Transverse colon (tissue), 4 donors: ENCODE measurements at places on chromosomes 6 and 20. TPM values are rescaled to one million over a fixed set of nuclear protein-coding genes. Genes with fewer than 3 reads are reported as not detected.
A peak's percentile ranks its signal among the peaks of the same experiment; 100 is the strongest.

DNA sequence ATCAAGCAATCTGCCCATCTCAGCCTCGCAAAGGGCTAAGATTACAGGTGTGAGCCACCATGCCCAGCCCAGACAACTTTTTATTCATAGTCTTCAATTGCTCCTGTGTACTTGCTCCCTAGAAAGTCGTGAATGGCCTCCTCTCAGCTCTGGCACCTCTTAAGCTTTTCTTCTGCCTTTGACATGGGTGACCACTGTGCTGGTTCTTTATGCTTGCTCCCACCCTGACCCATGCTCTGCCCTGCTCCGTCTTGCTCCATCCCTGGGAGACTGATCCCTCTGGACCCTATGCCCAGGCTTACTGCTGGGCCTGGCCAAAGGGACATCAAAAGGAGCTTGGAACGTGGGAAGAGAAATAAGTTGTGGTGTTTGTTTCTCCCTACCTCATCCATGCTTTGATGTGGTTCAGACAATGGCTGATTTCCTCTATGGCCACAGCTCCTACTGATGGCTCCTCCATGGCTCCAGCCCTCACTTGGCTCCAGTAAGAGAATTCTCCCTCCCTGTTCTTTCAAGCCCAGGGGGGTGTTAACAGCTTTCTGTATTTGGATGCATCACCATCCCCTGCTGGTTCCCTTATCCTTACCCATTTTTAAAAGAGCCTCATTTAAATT is 7.7 kb upstream of the TREM2 start:
- DNase-seq, result no peak
- no peak overlapping the region for H3K27ac ChIP-seq
- H3K4me1 ChIP-seq, result no peaks in the 10 kb centered on the region
- no peak overlapping the region for H3K4me3 ChIP-seq

DNA sequence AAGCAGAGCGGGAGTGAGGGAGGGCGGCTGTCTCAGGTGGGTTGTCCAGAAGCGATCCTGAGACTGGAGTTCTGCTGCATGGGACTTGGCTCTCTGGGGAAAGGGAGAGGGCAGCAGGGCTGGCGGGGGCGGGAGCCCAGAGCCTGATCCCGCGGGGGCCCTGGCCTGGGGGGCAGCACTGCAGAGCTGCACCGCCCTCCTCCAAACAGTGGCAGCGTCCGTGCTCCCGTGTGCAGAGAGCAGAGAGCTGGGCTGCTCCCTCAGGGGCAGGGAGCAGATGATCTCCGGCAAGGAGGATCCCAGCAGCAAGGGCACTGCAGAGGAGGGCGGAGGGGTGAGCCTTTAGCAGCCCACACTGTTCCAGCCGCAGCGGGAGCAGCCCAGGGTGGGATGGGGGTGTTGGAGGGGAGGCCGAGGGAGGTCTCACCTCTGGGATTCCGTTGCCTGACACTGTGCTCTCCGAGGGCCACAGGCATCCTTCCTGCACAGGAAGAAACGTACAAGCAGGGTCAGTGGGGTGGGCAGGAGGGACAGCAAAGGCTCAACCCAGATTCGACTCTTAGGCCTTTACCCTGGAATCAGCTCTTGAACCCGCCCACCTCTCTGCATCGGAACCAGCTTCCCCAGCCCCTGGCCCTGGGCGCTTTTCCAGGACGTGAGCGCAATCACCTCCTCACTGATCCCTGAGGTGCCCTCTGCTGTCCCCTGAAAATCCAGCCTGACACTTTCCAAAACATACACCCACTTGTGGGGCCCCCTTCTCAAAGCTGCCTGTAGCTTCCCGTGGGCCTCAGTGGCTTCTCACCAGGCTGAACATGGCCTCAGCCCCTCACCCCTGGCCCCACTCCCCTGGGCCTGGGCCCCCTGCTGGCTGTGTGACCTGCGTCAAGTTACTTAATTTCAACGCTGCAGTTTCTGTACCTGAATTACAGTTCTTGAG is 32.6 kb upstream of the ZBP1 start:
- H3K27me3 ChIP-seq, result no peaks in the 10 kb centered on the region
- no peak for DNase-seq
- H3K4me1 ChIP-seq, result peaks cover 2% of the 10 kb centered on the region
- H3K4me3 ChIP-seq, result no peak overlapping the region
- H3K36me3 ChIP-seq, result no peaks in the 10 kb centered on the region

- no peaks in the 10 kb centered on the region for H3K36me3 ChIP-seq
- no peak for DNase-seq
- H3K27ac ChIP-seq, result no peak overlapping the region
- no peaks in the 10 kb centered on the region for H3K27me3 ChIP-seq
- peaks cover 4% of the 10 kb centered on the region for H3K4me1 ChIP-seq
Observed at GRCh38 chr20:271069-271468, 13.5 kb downstream of the DEFB132 start.

- no peaks in the 10 kb centered on the region for H3K4me1 ChIP-seq
- no peaks in the 10 kb centered on the region for H3K36me3 ChIP-seq
- no peak for DNase-seq
- H3K27ac ChIP-seq, result no peak overlapping the region
Observed at GRCh38 chr20:17344790-17345189, 118.0 kb downstream of the PCSK2 start.

- peaks cover 17% of the 10 kb centered on the region for H3K4me1 ChIP-seq
- H3K4me3 ChIP-seq, result no peak overlapping the region
- H3K27ac ChIP-seq, result peak overlapping the region; percentile 75
- H3K36me3 ChIP-seq, result no peaks in the 10 kb centered on the region
- no peaks in the 10 kb centered on the region for H3K27me3 ChIP-seq
Observed at GRCh38 chr6:47134476-47135189, 92.5 kb upstream of the ADGRF1 start.

GRCh38 chr6:142783499-142783898 is 161.5 kb downstream of the HIVEP2 start:
- DNase-seq, result no peak
- H3K27ac ChIP-seq, result no peak overlapping the region
- no peaks in the 10 kb centered on the region for H3K4me1 ChIP-seq
- no peak overlapping the region for H3K4me3 ChIP-seq

- H3K4me1 ChIP-seq, result no peaks in the 10 kb centered on the region
- DNase-seq, result no peak
- no peak overlapping the region for H3K27ac ChIP-seq
Observed at GRCh38 chr20:53492212-53492611, 101.4 kb downstream of the ZNF217 start.

Gene C6orf52
- not detected for total RNA-seq

Gene VPS52
- total RNA-seq, result 93.3 TPM

Gene ZC3H12D
- total RNA-seq, result 1.8 TPM
